ENCODE measurements at places on chromosomes 11 and 22. TPM values are rescaled to one million over a fixed set of nuclear protein-coding genes. Genes with fewer than 3 reads are reported as not detected.

F2 gene
- total RNA-seq: not detected

OR52I2 gene
- total RNA-seq: not detected

TMPRSS13 gene
- total RNA-seq: 1.2 TPM

CECR2 gene
- 0.14 TPM for total RNA-seq

DNA sequence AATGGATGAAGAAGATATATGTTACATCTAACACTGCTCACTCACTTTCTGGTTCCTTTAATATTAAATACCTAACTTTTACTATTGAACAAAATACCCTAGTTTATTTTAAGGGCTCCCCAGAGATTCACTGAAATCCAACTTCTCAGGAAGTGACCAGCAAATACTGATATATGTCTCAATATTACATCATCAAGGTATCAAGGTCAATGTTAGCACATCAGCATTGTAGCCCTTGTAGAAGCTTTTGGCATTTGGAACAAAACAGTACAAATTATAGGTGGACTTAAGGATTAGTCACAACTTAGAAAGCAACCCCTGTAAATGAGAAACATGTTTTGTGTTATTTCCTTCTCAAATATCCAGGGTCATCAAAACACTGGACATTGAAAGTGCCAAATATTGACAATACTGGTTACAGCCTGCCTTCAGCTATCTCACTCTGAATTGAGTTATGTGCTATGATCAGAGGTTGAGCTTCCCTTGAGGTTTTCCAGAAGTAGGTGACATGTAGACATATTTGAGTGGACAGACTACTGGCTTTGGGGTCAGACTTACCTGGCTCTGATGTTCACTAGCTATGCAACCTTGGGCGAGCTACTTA is 1.9 kb upstream of the ATL3 start:
- no peak for DNase-seq
- H3K27ac ChIP-seq: no peak overlapping the region
- peaks cover 2% of the 10 kb centered on the region for H3K27me3 ChIP-seq
- peaks cover 20% of the 10 kb centered on the region for H3K4me1 ChIP-seq
- no peak overlapping the region for H3K4me3 ChIP-seq

Data from activated CD4-positive, alpha-beta T cell treated with anti-CD3 and anti-CD28 coated beads, Interleukin-2, amount 10 ng/mL, durations not matched to agents 24 days and 14 days (primary cell).